Breast epithelium (tissue), 4 donors: ENCODE measurements at places on chromosomes 3 and 15. TPM values are rescaled to one million over a fixed set of nuclear protein-coding genes. Genes with fewer than 3 reads are reported as not detected.

CCDC191 gene
- 4.3 TPM for total RNA-seq

DNA sequence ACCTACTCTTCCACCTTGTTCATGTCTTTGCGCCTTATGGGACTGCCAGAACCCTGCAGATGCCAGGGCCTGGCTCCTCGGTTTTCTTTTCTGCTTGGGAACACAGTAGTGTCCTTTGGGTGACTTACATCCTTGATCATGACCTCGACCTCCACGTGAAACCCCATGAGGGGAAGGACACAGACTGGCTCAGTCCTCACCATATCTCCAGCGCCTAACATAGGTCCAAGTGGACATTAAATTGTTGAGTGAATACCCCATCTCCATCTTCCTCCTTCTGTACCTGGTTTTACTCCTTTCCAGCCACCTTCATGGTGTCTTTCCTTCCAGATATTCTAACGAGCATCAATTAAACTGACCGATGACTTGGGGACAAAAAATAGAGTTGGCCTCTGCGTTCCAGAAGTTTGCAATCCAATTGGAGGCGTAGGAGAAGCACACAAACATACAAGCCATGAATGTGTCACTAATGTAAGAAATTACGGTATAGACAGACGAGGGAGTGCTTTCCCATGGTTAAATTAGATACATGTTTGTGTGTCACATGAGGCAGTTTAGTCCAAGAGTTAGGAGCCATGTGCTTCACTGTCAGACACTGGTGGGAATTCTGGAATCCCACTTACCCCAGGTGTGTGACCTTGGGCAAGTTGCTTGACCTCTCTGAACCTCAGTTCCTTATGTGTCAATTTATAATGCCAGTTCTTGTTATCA, 907 bp upstream of the HERC1 start:
- H3K36me3 ChIP-seq, result no peaks in the 10 kb centered on the region
- DNase-seq, result no peak
- no peaks in the 10 kb centered on the region for H3K27me3 ChIP-seq
- peak overlapping the region; percentile 95 for H3K27ac ChIP-seq

SAMMSON gene
- total RNA-seq, result 0.98 TPM

- peak within 1 kb of the TSS; percentile 66 for H3K4me3 ChIP-seq
- DNase-seq, result no peak
- peaks cover 9% of the 10 kb centered on the region for H3K4me1 ChIP-seq
- H3K36me3 ChIP-seq, result no peaks in the 10 kb centered on the region
- H3K27ac ChIP-seq, result peak within 1 kb of the TSS; percentile 99
These were observed at the start of gene EPM2AIP1 for GRCh38 chr3:36992806-36993325. TSS of gene EPM2AIP1 (minus strand) at chr3:36993131. CDS start at chr3:36993077, 54 bp downstream.

TFDP2 gene
- 93.5 TPM for total RNA-seq

IMPG2 gene
- total RNA-seq, result 0.15 TPM

GRCh38 chr15:50278496-50278895, 13.0 kb upstream of the HDC start:
- DNase-seq, result no peak
- no peaks in the 10 kb centered on the region for H3K4me1 ChIP-seq
- H3K36me3 ChIP-seq, result no peaks in the 10 kb centered on the region

- DNase-seq, result no peak
- H3K27me3 ChIP-seq, result no peaks in the 10 kb centered on the region
- no peak overlapping the region for H3K4me3 ChIP-seq
- no peaks in the 10 kb centered on the region for H3K4me1 ChIP-seq
These were observed 876.6 kb downstream of the TUSC7 start for GRCh38 chr3:117586161-117586560.

GRCh38 chr3:136960838-136961836, 3.4 kb downstream of the IL20RB start:
- H3K4me1 ChIP-seq, result no peaks in the 10 kb centered on the region
- H3K36me3 ChIP-seq, result no peaks in the 10 kb centered on the region
- no peak overlapping the region for H3K27ac ChIP-seq
- H3K4me3 ChIP-seq, result no peak overlapping the region

DNA sequence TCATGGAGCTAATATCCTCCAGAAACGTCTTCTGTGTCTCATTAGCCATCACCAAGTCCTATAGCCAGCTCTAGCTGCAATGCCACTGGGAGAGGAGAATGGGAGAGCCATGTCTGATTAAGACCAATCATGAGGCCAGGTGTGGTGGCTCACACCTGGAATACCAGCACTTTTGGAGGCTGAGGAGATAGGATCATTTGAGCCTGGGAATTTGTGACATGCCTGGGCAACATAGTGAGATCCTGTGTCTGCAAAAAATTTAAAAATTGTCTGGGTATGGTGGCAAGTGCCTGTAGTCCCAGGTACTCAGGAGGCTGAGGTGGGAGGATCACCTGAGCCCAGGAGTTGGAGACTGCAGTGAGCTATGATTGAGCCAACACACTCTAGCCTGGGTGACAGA, 13.1 kb downstream of the MGLL start:
- H3K36me3 ChIP-seq, result no peaks in the 10 kb centered on the region
- H3K27ac ChIP-seq, result no peak overlapping the region
- H3K4me3 ChIP-seq, result no peak overlapping the region

STXBP5L gene
- 0.33 TPM for total RNA-seq

DNA sequence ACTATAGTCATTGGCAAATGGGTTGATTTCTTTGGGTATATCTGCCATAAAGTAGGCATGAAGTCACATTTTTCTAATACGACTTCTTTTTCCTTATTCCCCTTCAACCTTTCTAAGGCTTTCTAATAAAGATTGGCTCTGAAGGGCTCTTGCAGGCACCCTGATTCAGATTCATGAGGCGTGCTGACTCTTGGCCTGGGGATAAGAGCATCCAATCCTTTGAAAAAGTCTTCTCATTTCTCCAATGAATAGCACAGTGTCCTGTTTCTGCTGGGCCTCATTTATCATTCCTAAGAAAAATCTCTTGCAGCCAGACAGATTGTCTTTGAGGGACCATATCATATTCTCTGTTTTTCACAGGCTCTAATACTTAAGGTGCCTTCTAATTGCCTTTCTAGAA, 32.3 kb upstream of the BNIP2 start:
- H3K4me1 ChIP-seq, result no peaks in the 10 kb centered on the region
- no peak overlapping the region for H3K4me3 ChIP-seq
- H3K36me3 ChIP-seq, result no peaks in the 10 kb centered on the region
- DNase-seq, result no peak
- H3K27ac ChIP-seq, result no peak overlapping the region

SPTSSB gene
- 1.5 TPM for total RNA-seq

- H3K27me3 ChIP-seq, result no peaks in the 10 kb centered on the region
- no peaks in the 10 kb centered on the region for H3K4me1 ChIP-seq
- H3K36me3 ChIP-seq, result no peaks in the 10 kb centered on the region
These were observed 22.6 kb upstream of the PEX5L start for GRCh38 chr3:180059356-180059755.

- no peaks in the 10 kb centered on the region for H3K36me3 ChIP-seq
- no peak for DNase-seq
- no peaks in the 10 kb centered on the region for H3K4me1 ChIP-seq
- no peak overlapping the region for H3K27ac ChIP-seq
These were observed 97.1 kb upstream of the TRIM42 start for GRCh38 chr3:140580746-140581145.

- H3K36me3 ChIP-seq, result no peaks in the 10 kb centered on the region
- peaks cover 10% of the 10 kb centered on the region for H3K4me1 ChIP-seq
- no peak for DNase-seq
- no peak overlapping the region for H3K4me3 ChIP-seq
- peak overlapping the region; percentile 89 for H3K27ac ChIP-seq
These were observed 3.4 kb downstream of the ZBTB47 start for GRCh38 chr3:42656680-42657610.

- no peaks in the 10 kb centered on the region for H3K36me3 ChIP-seq
- no peak overlapping the region for H3K27ac ChIP-seq
- H3K27me3 ChIP-seq, result no peaks in the 10 kb centered on the region
- no peak for DNase-seq
These were observed 3.9 kb downstream of the RPL35A start for GRCh38 chr3:197953881-197954280.

DNA sequence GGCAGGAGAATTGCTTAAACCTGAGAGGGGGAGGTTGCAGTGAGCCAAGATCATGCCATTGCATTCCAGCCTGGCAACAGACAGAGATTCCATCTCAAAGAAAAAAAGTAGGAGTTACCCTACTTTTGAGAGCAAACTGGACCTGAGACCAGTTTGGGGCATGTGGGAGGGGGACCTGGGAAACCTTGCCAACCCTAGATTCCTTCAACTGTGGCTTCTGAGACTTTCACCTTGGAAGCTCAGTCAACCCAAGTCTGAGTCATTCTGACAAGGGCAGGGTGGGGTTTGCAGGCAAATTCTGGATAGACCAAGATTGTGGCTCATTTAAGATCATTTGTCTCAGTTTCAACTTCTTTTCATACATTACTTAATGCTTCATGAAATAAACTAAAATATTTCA, 23.8 kb upstream of the SIAH2 start:
- DNase-seq, result no peak
- H3K36me3 ChIP-seq, result no peaks in the 10 kb centered on the region
- no peak overlapping the region for H3K27ac ChIP-seq

DNA sequence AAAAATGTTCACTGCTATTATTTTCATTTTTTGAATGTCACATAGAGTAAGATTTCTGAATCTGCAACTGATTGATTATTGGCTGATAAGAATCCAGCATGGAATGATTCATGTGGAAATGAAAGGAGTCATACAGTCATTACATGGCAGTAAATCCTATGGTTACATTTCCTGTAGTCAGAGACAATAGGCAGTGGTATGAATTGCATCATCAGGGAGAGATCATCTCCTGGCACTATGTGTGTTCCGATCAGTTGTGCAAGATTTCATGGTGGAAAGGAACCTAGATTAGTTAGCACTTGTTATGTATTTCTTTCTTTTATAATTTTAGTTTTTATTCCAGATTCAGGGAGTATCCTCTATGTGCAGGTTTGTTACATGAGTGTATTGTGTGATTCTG, 38.8 kb downstream of the SLC12A1 start:
- no peak overlapping the region for H3K4me3 ChIP-seq
- no peak for DNase-seq
- H3K36me3 ChIP-seq, result no peaks in the 10 kb centered on the region
- no peak overlapping the region for H3K27ac ChIP-seq

PROS1 gene
- 65.7 TPM for total RNA-seq

DNA sequence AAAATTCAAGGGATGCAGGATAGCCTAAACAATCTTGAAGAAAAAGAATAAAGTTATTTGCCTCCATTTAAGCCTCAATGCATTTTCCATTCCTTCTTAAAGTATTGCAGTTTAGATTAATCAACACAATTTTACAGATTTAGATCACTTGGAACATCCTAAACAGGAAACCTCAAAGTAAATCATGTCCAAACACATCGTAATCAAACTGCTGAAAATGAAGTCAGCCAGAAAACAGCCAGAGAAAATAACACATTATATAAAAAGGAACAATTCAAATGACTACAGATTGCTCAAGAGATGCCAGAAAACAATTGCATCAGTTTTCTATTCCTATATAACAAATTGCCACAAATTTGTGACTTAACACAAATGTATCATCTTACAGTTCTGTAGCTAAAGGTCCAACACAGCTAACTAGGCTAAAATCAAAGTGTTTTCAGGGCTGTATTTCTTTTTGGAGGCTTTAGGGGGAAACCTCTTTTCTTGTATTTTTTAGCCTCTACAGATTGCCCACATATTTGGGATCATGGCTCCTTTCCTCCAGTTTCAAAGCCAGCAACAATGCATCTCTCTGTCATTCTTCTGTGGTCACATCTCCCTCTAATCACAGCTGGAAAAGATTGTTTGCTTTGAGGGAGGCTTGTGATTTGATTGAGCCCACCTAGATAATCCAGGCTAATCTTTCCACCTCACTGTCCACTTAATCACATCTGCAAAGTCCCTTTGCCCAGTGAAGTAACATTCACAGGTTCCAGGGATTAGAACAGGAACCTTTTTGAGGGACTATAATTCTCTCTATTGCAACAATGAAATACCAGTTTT, 543.3 kb upstream of the UBE2E2 start:
- no peaks in the 10 kb centered on the region for H3K36me3 ChIP-seq
- no peak overlapping the region for H3K27ac ChIP-seq
- no peaks in the 10 kb centered on the region for H3K27me3 ChIP-seq
- H3K4me3 ChIP-seq, result no peak overlapping the region

- no peaks in the 10 kb centered on the region for H3K4me1 ChIP-seq
- H3K27ac ChIP-seq, result peak overlapping the region; percentile 60
- H3K36me3 ChIP-seq, result no peaks in the 10 kb centered on the region
- DNase-seq, result no peak
- H3K27me3 ChIP-seq, result no peaks in the 10 kb centered on the region
These were observed 45.6 kb upstream of the PAQR5 start for GRCh38 chr15:69253156-69253555.

DNA sequence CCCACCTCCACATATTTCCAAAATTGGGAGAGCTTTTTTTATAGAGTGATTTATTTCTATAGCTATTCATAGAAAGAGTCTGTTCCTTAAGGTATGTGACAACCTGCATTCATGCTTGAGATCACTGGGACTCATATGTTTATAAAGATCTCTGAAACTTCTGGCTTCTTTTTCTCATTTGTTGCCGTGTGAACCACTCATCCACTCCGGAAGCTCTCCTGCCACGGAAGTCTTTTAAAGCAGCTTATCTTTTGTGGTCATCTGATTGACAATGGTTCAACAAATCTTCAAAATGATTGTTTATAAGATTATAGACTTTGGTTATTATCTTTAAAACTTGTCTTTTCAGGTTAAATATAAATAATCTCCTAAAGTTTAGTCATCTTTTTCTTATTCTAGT, 260.5 kb downstream of the C3orf38 start:
- H3K27me3 ChIP-seq, result no peaks in the 10 kb centered on the region
- H3K27ac ChIP-seq, result no peak overlapping the region
- no peaks in the 10 kb centered on the region for H3K36me3 ChIP-seq
- no peaks in the 10 kb centered on the region for H3K4me1 ChIP-seq
- no peak for DNase-seq

DNA sequence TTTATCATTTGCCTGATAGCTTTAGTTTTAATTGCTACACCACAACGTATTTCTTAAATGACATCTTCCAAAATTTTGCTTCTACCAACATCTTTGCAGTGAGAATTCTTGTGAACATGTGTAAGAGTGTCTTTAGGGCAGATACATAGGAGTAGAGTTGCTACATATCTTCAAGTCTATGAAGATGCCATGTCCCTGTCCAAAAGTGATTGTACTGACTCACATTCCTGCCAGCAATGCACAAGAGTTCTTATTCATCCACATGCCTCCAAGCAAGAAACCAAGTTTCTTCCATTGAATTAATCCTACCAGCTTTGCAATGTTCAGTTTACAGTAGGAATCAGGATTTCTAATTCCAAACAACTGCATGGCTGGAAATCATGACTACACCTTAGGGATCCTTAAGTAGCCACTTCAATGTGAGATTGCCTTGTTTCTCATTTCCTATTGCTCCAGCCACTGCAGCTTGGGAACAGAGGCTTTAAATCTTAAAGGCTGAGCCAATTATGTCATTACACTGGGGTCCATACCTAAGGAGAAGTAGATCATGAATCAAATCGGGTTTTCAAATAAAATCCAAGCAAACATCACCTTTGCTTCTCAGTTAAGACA, 44.5 kb downstream of the BCL2L10 start:
- no peaks in the 10 kb centered on the region for H3K27me3 ChIP-seq
- H3K27ac ChIP-seq, result no peak overlapping the region
- no peaks in the 10 kb centered on the region for H3K36me3 ChIP-seq

DISP2 gene
- total RNA-seq, result under 0.01 TPM

KBTBD13 gene
- total RNA-seq, result 0.15 TPM

GRCh38 chr3:38566215-38566528, 70.0 kb downstream of the EXOG start:
- H3K27me3 ChIP-seq, result no peaks in the 10 kb centered on the region
- no peaks in the 10 kb centered on the region for H3K36me3 ChIP-seq
- H3K27ac ChIP-seq, result no peak overlapping the region

PPP1R14D gene
- total RNA-seq, result not detected

- no peak overlapping the region for H3K4me3 ChIP-seq
- no peaks in the 10 kb centered on the region for H3K36me3 ChIP-seq
- no peak overlapping the region for H3K27ac ChIP-seq
- no peaks in the 10 kb centered on the region for H3K4me1 ChIP-seq
- no peaks in the 10 kb centered on the region for H3K27me3 ChIP-seq
- no peak for DNase-seq
These were observed 52.0 kb upstream of the TRPM1 start for GRCh38 chr15:31153531-31153930.
